Foreskin keratinocyte (primary cell): ENCODE measurements at places on chromosomes 12 and 14.

DNA sequence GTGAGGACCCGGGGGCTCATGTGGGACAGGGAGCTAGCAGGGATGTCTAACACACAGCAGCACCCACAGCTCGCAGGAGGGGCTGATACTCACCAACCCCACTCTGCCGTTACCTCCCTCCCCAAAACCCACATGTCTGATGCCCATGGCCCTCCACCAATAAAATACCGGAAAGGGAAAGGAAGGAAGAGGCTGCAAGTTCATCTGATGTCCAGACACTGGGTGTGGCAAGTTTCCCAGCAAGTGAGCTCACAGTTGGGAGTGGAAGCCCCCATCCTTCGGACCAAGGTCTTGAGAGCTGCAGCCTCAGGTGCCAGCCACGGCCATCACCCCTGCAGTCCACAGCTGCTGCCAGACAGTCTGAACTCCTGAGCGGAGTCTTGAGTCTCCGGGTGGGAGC lies 39.3 kb upstream of the DIO3 start:
- DNase-seq = no peak

GRCh38 chr14:77301103-77301502 lies 19.6 kb downstream of the POMT2 start:
- no peak for DNase-seq

- no peak for DNase-seq
These were observed 551.4 kb downstream of the PRKD1 start for GRCh38 chr14:29376237-29376636.

- DNase-seq = no peak
These were observed 30.3 kb downstream of the SCN8A start for GRCh38 chr12:51621156-51621922.

GRCh38 chr14:49319810-49320209 lies 266.4 kb downstream of the RPS29 start:
- DNase-seq = no peak
